ENCODE measurements at places on chromosomes 16 and 17. TPM values are rescaled to one million over a fixed set of nuclear protein-coding genes. Genes with fewer than 3 reads are reported as not detected.
A peak's percentile ranks its signal among the peaks of the same experiment; 100 is the strongest.

DNA sequence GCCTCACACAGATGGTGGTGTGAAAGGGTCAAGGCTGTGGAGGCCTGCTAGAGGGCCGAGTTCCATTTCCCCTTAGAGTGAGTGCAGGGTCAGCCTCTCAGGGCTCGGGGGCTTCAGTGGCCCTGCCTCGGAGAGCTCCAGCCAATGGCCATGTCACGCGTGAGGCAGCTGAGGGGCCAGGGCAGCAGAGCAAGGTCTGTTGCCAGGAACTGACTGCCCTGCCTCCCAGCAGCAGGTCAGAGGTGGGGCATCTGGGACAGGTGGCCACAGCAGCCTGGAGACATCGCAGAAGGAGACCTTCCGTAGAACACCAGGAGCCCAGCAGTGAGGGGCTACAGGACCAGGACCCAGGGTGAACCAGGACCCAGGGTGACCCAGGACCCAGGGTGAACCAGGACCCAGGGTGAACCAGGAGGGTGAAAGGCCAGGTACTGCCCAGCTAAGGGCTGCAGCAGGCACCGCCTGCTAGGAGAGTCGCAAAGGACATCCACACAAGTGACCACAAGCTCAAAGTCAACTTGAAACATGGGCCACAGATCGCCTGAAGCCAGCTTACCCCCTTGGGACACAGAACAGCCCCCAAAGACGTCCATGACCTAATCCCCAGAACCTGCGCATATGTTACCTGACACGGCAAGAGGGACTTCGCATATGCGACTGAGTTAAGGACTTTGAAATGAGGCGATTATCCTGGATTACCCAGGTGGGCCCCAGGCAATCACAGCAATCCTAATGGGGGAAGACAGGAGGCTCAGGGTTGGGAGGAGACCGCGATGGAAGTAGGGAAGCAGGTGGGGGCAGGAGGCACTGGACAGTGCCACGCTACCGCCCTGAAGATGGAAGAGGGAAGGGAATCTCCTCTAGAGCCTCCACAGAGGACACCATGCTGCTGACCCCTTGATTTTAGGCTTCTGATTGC is 4.8 kb upstream of the MEAK7 start:
- no peak for DNase-seq

The MED9 gene
- 19.2 TPM for total RNA-seq

The KRT14 gene
- not detected for total RNA-seq

- DNase-seq: no peak
Measured at GRCh38 chr16:57501492-57501891, 15.2 kb upstream of the DOK4 start.

The CRISPLD2 gene
- not detected for total RNA-seq

DNA sequence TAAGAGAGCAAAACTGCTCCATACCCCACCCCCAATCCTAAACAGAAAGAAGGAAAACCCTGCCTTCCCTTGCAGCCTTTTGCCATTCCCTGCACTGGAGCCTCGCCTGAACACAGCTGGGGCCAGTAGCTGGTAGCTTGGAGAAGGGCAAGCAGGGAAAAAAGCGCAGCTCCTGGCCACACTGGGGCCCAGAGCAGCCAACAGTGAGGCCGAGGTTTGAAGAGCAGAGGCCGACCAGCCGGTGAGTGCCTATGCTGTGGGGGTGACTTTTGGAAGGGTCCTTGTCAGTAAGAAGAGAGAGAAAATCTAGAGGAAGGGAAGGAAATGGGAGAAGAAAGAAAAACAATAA is 3.2 kb upstream of the HOXB9 start:
- DNase-seq: no peak

GRCh38 chr16:89289428-89290395 is 72.2 kb downstream of the ZNF778 start:
- DNase-seq: peak; percentile 66

- DNase-seq: no peak
Measured at GRCh38 chr17:79126139-79126538, 51.5 kb downstream of the ENGASE start.

GRCh38 chr16:50842013-50842505 is 100.2 kb downstream of the CYLD start:
- no peak for DNase-seq

DNA sequence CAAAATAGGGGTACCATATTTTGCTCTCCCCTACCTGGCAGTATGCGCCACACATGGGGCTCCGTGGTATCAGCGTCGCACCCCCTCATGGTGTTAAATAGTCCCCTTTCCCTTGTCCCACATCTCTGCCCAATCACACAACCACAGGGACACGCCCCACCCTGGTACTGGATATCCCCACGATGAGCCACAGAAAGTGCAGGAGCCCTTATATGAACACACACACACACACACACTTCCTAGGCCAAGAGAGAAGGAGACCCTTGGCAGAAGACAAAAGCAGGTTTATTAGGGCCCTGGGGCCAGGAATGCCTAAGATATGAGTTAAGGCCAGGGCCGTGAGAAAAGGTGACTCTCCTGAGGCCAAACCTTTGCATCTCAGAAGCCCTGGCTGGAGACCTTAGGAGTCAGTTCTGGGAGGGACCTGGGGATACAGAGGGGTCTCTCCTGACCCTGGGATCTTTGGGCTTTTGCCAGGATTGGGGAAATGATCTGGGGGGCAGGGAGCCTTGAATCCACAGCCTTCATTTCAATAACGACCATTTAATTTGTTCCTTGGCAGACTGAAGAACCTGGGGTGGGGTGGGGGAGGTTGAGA is 11.6 kb downstream of the COPZ2 start:
- DNase-seq: no peak

The FBXL20 gene
- 33.4 TPM for total RNA-seq

GRCh38 chr16:23847251-23847650 is 11.5 kb downstream of the PRKCB start:
- DNase-seq: no peak

- DNase-seq: no peak
Measured at GRCh38 chr16:64865069-64865696, 256.7 kb downstream of the CDH11 start.

- DNase-seq: no peak
Measured at GRCh38 chr16:50015631-50016030, 9.4 kb upstream of the CNEP1R1 start.

GRCh38 chr16:81616321-81617020 is 162.6 kb upstream of the PLCG2 start:
- DNase-seq: peak; percentile 80

GRCh38 chr16:19804538-19805323 is 79.9 kb downstream of the GPRC5B start:
- DNase-seq: peak; percentile 4
